ENCODE measurements at places on chromosomes 3 and 15. TPM values are rescaled to one million over a fixed set of nuclear protein-coding genes. Genes with fewer than 3 reads are reported as not detected.

DNA sequence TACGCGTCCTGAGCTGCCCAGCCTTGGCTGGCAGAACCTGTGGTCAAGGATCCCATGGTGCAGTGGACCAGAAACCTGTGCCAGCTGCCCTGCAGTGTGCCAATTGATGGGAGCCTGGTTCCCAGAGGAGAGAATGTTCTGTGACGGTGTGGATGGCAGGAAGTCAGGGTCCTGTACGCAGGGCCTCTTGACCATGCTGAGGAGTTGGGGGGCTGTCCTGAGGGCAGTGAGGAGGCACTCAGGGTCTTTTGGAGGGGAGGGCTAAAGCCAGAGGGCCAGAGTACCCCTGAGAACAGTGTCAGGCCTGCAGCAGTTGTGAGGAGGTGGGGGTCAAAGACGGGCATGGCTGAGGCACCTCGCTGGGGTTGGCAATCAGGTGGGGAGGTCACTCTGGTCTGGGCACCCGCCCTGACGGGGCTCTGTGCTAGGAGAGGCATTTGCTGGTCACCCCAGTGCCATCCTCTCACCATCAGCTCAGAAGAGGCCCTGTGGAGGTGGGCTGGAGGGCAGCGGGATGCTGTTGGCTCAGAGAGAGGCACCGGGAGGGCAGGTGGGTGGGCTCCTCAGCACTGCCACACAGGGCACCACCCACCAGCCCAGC is 61.0 kb downstream of the SCN5A start:
- DNase-seq, result no peak
- no peaks in the 10 kb centered on the region for H3K4me1 ChIP-seq
- no peak overlapping the region for H3K27ac ChIP-seq
- H3K4me3 ChIP-seq, result no peak overlapping the region

- H3K27ac ChIP-seq, result peak overlapping the region; percentile 73
- peaks cover 64% of the 10 kb centered on the region for H3K4me1 ChIP-seq
- no peak for DNase-seq
- H3K27me3 ChIP-seq, result no peaks in the 10 kb centered on the region
- H3K36me3 ChIP-seq, result no peaks in the 10 kb centered on the region
Observed at GRCh38 chr3:170749765-170750477, 120.1 kb downstream of the RPL22L1 start.

GRCh38 chr15:92808598-92809063 is 91.5 kb upstream of the CHD2 start:
- no peak for DNase-seq
- peaks cover 40% of the 10 kb centered on the region for H3K4me1 ChIP-seq
- peak overlapping the region; percentile 64 for H3K4me3 ChIP-seq
- no peaks in the 10 kb centered on the region for H3K36me3 ChIP-seq

DNA sequence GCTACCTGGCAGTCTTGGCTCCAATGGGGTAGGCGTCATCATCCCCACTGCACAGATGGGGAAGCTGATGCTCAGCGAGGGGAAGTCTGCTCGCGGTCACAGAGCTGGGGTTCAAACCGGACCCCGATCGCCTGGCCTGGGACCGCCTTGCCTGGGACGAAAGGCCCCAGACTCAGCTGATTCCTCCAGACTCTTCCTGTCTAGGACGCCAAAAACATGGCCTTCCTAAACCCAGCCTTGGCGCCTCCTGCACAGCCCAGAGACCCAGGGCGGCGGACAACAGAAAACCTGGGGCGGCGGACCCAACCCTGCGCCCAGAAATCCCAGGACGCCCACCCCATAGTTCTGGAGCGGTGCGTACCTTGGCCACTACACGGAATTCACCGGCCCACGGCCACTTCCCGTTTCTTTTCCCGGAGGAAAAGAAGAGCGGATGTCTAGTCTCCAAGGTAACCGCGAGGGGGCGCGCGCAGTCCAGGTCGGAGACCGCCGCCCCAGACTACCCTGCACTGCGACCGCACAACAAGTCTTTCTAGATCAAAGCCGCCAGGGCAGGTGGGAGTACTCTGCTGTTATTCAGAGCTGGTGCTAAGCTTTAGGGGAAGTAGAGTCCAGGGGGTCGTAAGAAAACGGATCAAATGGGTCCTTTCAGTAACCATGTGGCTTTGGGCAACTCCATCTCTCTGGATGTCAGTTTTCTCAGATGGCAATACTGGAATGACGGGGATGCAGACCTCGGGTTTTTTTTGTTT is 4.9 kb upstream of the IL17RD start:
- peaks cover 9% of the 10 kb centered on the region for H3K27me3 ChIP-seq
- no peaks in the 10 kb centered on the region for H3K36me3 ChIP-seq
- peak overlapping the region; percentile 63 for H3K4me3 ChIP-seq
- peaks cover 8% of the 10 kb centered on the region for H3K4me1 ChIP-seq
- peak; percentile 25 for DNase-seq

GRCh38 chr3:108067768-108068167 is 23.1 kb downstream of the CD47 start:
- no peak for DNase-seq
- peaks cover 3% of the 10 kb centered on the region for H3K36me3 ChIP-seq
- no peaks in the 10 kb centered on the region for H3K4me1 ChIP-seq
- H3K27me3 ChIP-seq, result no peaks in the 10 kb centered on the region
- no peak overlapping the region for H3K27ac ChIP-seq
- no peak overlapping the region for H3K4me3 ChIP-seq

The MAGI1 gene
- 8.0 TPM for polyA plus RNA-seq

- DNase-seq, result no peak
- no peak overlapping the region for H3K4me3 ChIP-seq
- H3K27ac ChIP-seq, result no peak overlapping the region
- peaks cover 47% of the 10 kb centered on the region for H3K4me1 ChIP-seq
Observed at GRCh38 chr3:46938118-46938517, 38.4 kb downstream of the CCDC12 start.

GRCh38 chr15:48861813-48862431 is 16.0 kb upstream of the EID1 start:
- no peak overlapping the region for H3K27ac ChIP-seq
- no peaks in the 10 kb centered on the region for H3K27me3 ChIP-seq
- DNase-seq, result no peak
- no peak overlapping the region for H3K4me3 ChIP-seq
- no peaks in the 10 kb centered on the region for H3K4me1 ChIP-seq

The C2CD4A gene
- not detected for polyA plus RNA-seq

DNA sequence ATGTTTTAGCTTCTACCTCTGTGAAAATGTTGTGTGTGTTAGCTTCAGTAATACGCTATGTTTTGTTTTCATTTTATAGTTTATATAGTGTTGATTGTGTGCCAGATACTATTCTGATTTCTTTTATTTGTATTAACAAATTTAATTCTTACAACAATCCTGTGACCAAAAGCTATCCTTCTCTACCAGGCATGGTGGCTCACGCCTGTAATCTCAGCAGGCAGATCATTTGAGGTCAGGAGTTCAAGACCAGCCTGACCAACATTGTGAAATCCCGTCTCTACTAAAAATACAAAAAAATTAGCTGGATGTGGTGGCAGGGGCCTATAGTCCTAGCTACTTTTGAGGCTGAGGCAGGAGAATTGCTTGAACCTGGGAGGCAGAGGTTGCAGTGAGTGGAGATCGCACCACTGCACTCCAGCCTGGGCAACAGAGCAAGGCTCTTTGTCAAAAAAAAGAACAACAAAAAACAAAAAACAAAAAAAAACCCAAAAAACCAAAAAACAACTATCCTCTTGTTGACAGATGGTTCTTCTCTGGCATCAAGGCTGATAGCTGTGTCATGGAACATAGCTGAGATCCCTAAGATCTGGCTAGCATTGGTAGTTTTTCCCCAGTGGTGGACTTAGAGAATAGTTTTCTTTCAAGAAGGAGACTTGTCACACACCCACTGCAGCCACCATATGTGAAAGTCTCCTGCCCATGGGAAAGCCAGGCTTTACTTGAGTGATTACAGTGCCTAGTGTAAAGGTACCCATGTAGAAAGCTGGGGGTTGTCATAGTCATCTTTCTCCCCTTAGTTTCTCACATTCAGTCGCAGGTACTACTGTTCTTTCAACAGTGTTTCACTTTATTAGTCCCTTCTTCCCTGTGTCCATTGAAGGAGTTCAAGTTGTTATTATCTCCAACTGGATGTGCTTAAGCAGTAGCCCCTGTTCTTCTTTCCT is 116.5 kb downstream of the UBE2E2 start:
- DNase-seq, result no peak
- no peak overlapping the region for H3K4me3 ChIP-seq
- no peak overlapping the region for H3K27ac ChIP-seq

- H3K4me1 ChIP-seq, result no peaks in the 10 kb centered on the region
- DNase-seq, result no peak
- no peaks in the 10 kb centered on the region for H3K36me3 ChIP-seq
Observed at GRCh38 chr3:48727511-48727910, 10.5 kb upstream of the IP6K2 start.

The CCDC33 gene
- polyA plus RNA-seq, result not detected

The HIGD2B gene
- not detected for polyA plus RNA-seq

DNA sequence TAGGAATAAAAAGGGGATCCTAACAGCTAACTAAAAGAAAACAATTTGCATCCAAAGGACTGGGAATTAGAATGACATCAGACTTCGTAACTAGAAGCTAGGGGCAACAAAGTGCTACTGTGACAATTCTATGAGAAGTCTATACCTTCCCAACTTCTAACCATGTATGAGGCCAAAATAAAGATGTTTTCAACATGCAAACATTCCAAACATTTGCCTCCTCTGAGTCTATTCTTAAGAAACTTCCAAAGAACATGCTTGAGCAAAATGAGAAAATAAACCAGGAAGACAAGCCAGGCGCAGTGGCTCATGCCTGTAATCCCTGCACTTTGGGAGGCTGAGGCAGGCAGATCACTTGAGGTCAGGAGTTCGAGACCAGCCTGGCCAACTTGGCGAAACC is 13.1 kb upstream of the RNF7 start:
- H3K27ac ChIP-seq, result no peak overlapping the region
- no peaks in the 10 kb centered on the region for H3K4me1 ChIP-seq
- no peak for DNase-seq
- no peaks in the 10 kb centered on the region for H3K36me3 ChIP-seq
- no peak overlapping the region for H3K4me3 ChIP-seq

The AADACL2 gene
- not detected for polyA plus RNA-seq

DNA sequence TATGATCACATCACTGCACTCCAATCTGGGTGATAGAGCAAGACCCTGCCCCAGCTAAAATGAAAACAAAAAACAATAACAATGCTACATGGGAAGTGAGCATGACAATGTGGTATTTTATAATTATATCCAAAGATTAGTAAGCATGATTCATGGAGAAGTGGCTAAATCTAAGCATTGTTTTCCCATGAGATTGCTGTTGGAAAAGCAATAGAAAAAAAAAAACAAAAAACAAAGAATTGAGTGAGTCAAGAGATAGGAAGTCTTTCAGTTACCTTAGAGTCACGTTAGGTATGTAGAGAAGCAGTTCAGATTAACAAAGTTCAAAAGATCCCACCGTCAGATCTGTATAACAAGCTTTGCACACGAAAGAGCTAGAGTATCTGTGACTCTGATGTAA is 210.3 kb upstream of the CNTN6 start:
- peaks cover 5% of the 10 kb centered on the region for H3K4me1 ChIP-seq
- no peaks in the 10 kb centered on the region for H3K36me3 ChIP-seq
- no peak overlapping the region for H3K4me3 ChIP-seq
- peak overlapping the region; percentile 47 for H3K27ac ChIP-seq
- no peaks in the 10 kb centered on the region for H3K27me3 ChIP-seq
- peak; percentile 15 for DNase-seq

DNA sequence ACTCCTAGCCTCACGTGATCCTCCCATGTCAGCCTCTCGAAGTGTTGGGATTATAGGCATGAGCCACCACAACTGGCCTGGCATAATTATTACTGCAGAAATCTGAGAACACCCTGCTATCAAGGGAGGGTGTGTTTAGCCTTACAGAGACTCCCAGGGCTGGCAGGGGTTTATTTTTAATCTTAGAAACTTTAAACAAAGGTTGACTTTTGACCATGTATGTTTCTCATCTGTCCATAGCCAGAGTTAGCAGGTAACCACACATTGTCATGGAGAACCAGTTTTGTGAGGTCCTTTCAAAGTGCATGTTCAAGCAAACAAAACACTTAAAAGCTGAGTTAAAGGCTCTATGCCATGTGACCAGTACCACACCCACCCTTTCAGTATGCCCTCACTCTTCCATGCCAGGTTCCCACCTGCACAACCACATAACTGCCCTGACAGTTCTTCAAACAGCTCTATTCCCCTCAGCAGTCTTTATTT is 11.1 kb downstream of the SIAH2 start:
- peaks cover 18% of the 10 kb centered on the region for H3K36me3 ChIP-seq
- H3K4me1 ChIP-seq, result peaks cover 18% of the 10 kb centered on the region
- no peak overlapping the region for H3K4me3 ChIP-seq
- DNase-seq, result no peak
- H3K27me3 ChIP-seq, result no peaks in the 10 kb centered on the region

- no peaks in the 10 kb centered on the region for H3K36me3 ChIP-seq
- peaks cover 10% of the 10 kb centered on the region for H3K27me3 ChIP-seq
- H3K4me1 ChIP-seq, result no peaks in the 10 kb centered on the region
- no peak overlapping the region for H3K27ac ChIP-seq
- DNase-seq, result no peak
Observed at GRCh38 chr15:51299187-51300015, 39.0 kb downstream of the CYP19A1 start.

DNA sequence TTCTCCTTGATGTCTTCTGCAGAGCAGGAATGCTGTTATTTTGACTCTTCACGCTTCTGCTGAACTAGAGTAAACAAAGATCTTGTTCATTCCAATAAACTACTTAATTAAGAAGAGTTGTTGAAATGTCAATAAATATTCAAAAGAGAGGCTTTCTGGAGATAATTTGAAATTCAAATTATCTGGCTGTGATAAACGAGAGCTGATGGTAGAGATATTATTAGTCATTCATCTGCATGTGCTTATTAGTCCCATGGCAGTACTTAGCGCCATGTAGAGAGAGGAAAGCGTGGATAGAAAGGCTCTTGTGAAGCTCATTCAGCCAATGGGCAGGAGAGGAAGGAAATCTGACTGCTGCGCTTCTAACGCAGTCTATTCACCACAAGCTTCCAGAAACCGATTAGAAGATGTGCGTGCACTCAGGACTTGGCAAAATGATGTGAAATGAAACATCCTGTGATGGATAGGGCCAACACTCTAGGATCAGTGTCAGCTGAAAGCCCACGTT is 251.1 kb downstream of the GABRB3 start:
- H3K36me3 ChIP-seq, result no peaks in the 10 kb centered on the region
- no peaks in the 10 kb centered on the region for H3K4me1 ChIP-seq
- H3K27me3 ChIP-seq, result no peaks in the 10 kb centered on the region
- H3K4me3 ChIP-seq, result no peak overlapping the region
- H3K27ac ChIP-seq, result no peak overlapping the region

DNA sequence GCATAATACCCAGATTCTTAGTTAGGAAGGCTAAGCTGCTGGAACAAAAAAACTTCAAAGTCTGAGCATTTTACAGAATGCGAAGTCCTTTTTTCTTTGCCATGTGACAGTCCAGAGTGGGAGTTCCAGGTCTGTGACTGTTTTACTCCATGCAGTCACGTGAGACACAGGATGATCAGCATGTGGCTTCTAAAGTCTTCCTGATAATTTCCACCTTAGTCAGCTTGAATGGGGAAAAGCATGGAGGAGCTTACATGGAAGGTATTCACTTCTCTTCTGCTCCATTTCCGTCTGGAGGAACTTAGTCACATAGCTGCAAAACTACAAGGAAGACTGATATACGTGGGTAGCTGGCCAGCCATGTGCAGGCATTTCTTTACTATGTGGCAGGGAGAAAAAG is 1.7 kb downstream of the SNTN start:
- H3K27ac ChIP-seq, result no peak overlapping the region
- no peak overlapping the region for H3K4me3 ChIP-seq
- no peaks in the 10 kb centered on the region for H3K4me1 ChIP-seq
- no peaks in the 10 kb centered on the region for H3K27me3 ChIP-seq

The AGTR1 gene
- not detected for polyA plus RNA-seq

All from keratinocyte (primary cell).